ENCODE measurements at places on chromosomes 4 and X.

- no peak for DNase-seq
Observed at GRCh38 chrX:119871245-119871598, 311 bp downstream of the RNF113A start.

- DNase-seq, result peak; percentile 48
Observed at GRCh38 chr4:24659241-24659961, 75.0 kb upstream of the DHX15 start.

- DNase-seq, result no peak
Observed at GRCh38 chr4:37865450-37865849, 25.4 kb upstream of the TBC1D1 start.

DNA sequence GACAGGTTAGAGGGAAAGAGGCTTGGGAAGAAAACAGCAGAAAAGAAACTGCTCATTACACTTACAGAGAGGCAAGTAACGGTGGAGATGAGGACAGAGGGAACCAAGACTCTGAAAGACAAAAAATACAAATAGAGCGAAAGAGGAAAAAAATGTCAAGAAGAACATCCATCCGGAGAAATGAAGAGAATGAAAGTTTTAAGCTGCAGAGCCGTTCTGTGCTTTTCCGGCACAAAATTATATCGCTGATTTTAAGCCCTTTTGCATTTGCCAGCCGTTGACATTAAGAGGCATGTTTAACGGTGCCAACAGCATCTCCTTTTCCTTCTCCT is 236 bp downstream of the PCDH10 start:
- DNase-seq, result no peak

GRCh38 chrX:77275392-77275791 is 171.8 kb upstream of the FGF16 start:
- no peak for DNase-seq

Measured in DMS79 (cell line).